ENCODE measurements at places on chromosomes 1 and 21.

DNA sequence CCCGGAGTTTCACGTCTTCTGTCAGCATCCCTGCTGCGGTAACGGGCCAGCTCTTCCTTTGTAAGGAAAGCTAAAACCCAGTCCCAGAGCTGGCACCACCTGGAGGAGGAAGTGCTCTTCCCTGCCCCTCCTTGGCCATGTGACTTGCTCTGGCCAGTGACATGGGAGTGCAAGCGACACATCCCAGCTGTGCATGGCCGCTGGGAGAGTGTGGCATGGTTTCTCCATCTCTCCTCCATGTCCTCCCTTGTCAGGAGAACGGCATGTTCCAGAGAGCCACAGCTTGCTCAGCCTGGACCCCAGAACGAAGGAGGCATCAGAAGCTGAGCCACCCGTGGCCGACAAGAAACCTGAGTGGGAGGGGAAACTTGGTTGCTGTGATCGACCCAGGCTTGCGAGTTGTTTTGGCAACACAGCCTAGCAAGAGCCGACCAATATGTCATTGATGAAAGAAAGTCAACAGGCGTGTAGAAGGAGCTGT is 2.7 kb upstream of the PRXL2B start:
- no peak for DNase-seq

DNA sequence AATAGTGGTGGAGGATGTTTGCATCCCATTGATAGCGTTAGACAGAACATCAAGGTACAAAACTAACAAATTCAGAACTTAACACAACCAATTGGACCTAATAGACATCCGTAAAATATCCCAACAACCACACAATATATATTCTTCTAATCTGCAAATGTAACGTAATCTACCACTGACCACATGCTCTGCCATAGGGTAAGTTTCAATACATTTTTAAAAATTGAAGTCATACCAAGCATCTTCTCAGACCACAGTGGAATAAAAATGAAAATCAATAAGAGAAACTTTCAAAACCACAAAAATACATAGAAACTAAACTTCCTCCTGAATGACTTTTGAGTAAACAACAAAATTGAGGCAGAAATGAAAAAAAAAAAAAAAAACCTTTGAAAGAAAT is 1087.5 kb downstream of the KCNT2 start:
- DNase-seq = no peak

DNA sequence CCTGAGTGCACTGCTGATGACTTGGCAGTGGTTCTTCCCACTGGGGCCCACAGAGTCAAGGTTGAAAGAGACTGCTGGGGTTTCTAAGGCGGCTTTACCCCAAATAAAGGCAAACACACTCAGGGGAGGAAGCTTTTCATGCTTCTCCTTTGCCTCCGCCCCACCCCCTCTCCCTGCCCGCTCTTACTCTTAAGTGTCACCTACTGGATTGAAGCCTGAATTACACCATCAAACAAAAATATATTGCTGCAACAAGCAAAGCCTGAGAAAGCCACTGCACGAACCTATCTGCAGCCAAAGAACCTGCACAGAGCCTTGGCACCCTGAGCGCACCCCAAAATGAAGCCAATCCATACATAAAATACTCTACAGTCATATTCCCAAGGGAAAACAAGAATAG is 63.1 kb downstream of the PTGFR start:
- no peak for DNase-seq

- DNase-seq = no peak
These were observed 86.5 kb downstream of the LACTBL1 start for GRCh38 chr1:22886211-22886610.

DNA sequence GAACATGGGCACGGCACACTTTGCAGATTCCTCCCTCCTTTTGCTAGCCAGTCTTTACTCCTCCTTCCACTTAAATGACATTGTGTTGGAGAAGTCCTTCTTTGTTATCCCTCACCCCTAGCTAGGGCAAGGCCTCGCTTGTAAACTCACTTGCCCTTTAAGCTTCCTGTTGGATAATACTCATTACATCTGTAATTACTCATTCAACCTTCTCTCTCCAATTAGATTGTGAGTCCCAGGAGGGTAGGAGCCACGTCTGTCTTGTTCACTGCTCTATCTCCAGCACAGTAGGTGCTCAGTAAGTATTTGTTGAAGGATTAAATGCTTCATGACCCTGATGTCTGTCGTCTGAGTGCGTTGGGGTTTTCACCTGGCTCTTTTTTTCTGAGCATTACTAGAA is 98.7 kb upstream of the USP24 start:
- no peak for DNase-seq

GRCh38 chr21:37210130-37210529 is 57.0 kb downstream of the VPS26C start:
- no peak for DNase-seq

DNA sequence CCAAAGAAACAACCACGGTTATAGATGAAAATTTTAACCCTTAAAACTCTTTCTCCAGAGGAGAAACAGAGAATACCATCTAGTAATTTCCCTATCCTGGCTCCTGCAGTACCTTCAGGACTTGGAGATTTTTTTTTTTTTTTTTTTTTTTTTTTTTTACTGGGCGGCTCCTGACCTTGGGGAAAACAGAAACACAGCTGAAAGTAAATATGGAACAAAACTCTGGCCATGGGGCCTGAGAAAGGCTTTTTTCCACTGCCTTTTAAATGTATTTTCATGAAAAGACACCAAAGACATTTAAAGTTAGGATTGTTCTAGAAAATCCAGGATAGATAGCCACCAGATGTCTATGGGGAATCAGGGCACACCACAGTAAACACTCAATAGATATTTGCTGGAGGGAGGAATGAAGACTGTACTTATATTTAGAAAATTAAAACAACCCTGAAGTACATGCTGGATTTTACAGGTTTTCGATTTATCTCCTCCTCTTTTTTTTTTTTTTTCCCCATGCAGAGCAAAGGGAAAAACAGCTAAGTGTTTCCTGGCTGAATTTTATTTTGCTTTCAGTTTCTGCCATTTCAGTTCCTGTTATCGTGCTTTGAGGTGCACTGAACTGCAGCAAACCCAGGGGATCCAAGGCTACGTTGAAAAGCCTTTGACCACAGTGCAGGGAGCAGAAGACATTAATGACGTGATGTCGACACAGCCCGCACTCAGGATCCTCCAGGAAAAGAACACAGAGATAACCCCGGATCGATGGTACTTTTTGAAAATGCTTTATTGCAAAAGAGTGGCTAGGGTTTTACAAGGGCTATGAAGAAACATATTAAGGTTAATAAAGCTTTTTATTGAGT is 35.7 kb upstream of the CNN3 start:
- no peak for DNase-seq

- DNase-seq = no peak
These were observed 121.2 kb downstream of the UBR4 start for GRCh38 chr1:19088717-19089442.

GRCh38 chr1:31216016-31216415 is 23.7 kb downstream of the NKAIN1 start:
- DNase-seq = no peak

- no peak for DNase-seq
These were observed 1450.1 kb downstream of the KCNT2 start for GRCh38 chr1:195158091-195158490.

- no peak for DNase-seq
These were observed 222.7 kb downstream of the HMCN1 start for GRCh38 chr1:185956881-185957280.

DNA sequence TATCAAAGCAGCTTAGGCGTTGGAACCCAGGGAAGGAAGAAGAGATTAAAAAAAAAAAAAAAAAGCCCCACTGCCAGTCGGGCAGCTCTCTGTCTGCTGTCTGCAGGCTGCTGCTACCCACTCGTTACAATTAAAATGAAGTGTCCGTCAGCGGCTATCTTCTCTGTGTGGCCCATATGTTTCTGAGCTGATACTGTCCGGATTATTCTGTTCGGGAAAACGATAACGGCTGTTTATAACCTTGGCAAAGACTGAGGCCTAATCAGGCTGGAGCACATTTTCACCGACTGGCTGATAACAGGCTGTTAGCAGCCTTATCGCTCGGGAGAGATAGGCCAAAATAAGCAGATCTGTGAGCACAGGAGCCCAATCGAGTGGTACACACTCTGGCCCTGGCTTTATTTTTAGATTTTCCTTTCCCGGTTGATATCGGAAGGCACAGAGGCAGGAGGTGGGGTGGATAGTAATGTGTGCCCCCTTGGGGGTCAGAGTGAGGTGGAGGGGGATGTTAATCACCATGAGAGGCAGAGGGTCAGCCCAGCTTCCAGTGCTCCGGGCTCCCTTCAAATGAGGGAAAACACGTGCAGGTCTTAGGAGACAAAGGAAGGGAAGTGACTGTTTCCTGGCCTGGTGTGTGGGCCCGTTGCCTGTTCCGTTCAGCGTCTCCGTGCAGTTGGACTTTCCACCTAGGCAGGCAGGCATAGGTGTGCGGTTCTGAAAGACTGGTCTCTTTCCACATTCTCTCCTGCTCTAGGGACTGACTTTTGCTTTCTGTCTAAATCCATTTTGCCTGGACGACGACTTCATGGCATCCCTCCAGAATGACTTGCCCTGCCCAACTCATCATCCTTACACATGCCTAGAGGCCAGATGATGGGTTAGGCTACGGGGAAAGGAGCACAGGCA is 153.4 kb downstream of the PBX1 start:
- DNase-seq = no peak

DNA sequence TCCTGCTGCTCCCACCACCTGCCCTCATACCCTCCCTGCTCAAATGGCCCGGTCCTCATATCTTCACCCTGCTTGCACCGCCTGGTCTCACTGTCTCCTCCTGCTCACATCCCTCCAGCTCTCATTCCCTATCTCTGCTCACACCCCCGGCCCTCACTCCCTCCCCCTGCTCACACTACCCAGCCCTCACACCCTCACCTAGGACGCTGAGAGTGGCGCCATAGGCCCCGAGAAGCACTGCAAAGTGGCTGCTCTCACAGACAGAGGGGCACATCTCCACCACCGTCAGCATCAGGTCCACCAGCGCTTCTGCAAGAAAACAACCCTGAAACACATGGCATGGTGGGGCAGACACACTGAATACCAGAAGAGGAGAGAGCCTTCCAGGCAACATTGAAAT is 38.6 kb downstream of the MRAP start:
- no peak for DNase-seq

DNA sequence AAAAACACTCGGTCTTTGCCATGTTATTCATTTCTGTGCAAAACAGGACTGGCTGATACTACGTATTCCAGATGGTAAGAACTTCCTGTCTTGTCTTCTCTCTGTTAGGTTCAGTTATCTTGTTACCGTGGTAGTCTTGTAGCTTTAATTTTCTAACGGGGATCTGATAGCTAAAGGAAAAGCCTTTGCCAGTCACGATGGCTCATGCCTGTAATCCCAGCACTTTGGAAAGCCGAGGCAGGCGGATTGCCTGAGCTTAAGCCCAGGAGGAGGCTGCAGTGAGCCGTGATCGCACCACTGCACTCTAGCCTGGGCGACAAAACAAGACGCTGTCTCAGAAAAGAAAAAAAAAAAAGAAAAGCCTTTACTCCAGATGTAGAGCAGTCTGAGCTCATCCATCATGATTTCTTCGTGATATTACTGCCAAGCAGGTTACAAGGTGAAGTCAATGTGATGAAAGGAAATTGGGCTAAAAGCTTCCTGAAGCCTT is 11.1 kb upstream of the MSTO1 start:
- DNase-seq = no peak

DNA sequence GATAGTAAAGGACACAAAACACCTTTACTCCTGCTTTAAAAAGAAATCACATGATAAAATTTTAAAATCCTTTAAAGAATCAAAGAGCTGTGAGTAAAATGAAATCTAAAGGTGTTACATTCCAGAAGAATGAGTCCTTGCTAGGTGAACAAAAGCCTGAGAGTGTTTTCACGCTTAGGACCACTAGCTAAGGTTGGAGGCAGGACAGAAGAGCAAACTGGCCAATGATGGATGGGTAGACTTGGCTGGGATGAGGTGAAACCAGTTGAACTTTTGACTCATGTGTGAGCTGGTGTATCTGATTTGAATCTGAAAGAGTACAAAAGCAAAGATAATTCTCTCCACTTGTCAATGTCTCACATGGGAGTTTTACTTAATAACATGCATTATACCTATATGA is 35.1 kb downstream of the CATSPERE start:
- no peak for DNase-seq

GRCh38 chr1:165468726-165469249 is 23.9 kb upstream of the RXRG start:
- DNase-seq = no peak

- DNase-seq = no peak
These were observed 624 bp downstream of the ARHGAP29 start for GRCh38 chr1:94236630-94237290.

DNA sequence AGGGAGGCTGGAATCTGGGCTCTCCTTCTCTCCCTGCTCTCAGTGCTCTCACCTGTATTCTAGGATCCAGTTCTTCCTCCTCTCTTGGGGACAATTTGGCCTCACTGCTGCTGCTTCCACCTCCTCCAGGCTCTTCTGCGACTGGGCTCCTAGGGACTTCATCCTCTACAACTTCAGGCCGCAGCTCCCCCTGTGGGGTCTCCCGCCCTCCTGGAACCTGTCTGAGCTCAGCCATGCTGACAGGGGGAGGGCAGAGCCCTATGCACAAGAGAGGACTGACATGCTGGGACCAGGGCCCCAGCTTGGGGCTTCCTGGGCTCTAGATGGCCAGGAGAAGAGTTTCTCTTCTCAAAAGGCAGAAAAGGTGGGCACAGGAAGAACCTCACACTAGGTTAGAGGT is 1.0 kb downstream of the SH3BP5L start:
- no peak for DNase-seq

- DNase-seq = no peak
These were observed 51.8 kb downstream of the KCNJ15 start for GRCh38 chr21:38308532-38309119.

DNA sequence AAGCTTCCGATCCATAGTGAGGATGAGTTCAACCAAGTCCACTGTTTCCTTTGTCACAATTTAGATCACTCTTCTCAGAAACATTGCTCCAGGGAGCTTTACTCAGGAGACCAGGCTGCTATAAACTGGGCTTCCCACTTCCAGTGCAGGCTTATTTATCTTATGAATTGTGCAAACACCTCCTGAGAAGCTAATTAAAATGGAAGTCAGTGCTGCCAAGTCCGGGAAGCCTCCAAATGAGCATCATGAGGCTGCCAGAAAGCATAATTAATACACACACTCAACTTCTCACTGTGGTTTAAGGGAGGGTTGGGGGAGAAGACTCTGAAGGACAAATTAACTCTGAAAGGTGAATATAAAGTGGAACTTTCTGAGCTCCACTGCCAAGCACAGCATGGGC is 145.0 kb upstream of the SGIP1 start:
- no peak for DNase-seq

DNA sequence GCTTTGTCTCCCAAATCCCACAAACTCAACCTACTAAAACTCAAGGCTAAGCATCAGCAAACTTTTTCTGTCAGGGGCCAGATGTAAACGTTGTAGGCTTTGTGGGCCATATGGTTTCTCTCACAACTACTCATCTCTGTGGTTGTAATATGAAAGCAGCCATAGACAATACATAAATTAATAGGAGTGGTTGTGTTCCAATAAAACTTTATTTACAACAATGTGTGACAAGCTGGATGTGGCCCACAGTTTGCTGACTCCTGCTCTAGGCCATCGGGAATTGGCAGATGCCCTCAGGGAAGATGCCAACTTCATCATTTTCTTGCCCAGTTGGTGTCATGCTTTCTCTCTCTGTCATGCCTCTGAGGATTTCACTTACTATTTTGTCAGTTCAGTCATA is 17.5 kb upstream of the ERRFI1 start:
- no peak for DNase-seq
